ENCODE measurements at places on chromosomes 7 and 10.
A peak's percentile ranks its signal among the peaks of the same experiment; 100 is the strongest.

- DNase-seq, result no peak
These were observed 100.7 kb upstream of the CSTF2T start for GRCh38 chr10:51800121-51800520.

DNA sequence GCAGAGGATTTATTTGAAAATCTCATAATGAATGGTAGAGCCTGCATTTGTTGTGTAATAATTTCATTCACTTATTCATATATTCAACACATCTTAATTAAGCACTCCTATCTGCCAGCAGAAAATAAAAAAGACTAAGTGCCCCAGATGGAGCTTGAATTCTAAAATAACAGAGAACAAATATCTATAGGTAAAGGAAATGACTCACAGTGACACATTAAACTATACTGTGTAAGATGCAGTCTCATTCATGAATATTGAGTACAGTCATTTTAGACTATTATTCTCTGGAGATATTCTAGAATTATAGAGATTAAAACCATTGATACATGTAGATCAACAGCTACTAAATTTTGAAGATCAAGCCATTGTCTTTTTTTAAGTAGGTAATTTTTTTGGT lies 72.1 kb downstream of the PTPRZ1 start:
- DNase-seq, result no peak

- no peak for DNase-seq
These were observed 3.3 kb downstream of the FRMPD2 start for GRCh38 chr10:48271047-48271730.

GRCh38 chr10:63633677-63634487 lies 112.7 kb downstream of the REEP3 start:
- DNase-seq, result no peak

- peak; percentile 7 for DNase-seq
These were observed 94.5 kb downstream of the INPP5A start for GRCh38 chr10:132632091-132632561.

DNA sequence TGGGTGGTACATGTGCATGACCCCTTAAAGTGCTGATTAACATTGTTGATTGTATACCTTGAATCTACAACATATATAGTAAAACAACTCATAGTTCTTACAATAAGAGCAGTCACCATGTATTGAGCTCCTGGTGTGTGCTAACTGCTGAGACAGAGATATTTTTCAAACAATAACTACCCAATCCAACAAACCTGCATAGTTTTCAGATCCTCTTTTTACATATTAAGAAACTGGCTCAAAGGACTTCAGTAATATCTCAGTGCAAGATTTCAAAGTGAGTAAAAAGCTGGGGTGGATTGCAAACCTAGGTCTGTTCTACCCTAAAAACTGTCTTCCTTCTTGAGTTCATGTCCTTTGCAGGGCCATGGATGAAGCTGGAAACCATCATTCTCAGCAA lies 272.2 kb downstream of the SNX13 start:
- DNase-seq, result no peak

- no peak for DNase-seq
These were observed 2.3 kb upstream of the CUZD1 start for GRCh38 chr10:122847782-122848604.

- no peak for DNase-seq
These were observed 34.3 kb downstream of the SRPK2 start for GRCh38 chr7:105354383-105354782.

DNA sequence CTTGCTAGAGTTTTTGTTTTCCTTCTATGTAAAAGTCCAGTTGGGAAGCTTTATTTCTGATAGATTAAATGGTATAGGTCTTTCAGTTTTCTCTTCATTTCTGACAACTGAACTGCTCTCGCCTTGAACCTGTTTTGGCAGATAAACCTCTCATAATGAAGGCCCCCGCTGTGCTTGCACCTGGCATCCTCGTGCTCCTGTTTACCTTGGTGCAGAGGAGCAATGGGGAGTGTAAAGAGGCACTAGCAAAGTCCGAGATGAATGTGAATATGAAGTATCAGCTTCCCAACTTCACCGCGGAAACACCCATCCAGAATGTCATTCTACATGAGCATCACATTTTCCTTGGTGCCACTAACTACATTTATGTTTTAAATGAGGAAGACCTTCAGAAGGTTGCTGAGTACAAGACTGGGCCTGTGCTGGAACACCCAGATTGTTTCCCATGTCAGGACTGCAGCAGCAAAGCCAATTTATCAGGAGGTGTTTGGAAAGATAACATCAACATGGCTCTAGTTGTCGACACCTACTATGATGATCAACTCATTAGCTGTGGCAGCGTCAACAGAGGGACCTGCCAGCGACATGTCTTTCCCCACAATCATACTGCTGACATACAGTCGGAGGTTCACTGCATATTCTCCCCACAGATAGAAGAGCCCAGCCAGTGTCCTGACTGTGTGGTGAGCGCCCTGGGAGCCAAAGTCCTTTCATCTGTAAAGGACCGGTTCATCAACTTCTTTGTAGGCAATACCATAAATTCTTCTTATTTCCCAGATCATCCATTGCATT lies 27.1 kb downstream of the MET start:
- DNase-seq, result no peak

- DNase-seq, result no peak
These were observed 157.0 kb upstream of the SVIL start for GRCh38 chr10:29791773-29792172.

GRCh38 chr10:118966850-118967125 lies 62.7 kb upstream of the NANOS1 start:
- DNase-seq, result no peak

GRCh38 chr7:1693991-1694524 lies 24.0 kb downstream of the ELFN1 start:
- no peak for DNase-seq

GRCh38 chr7:117069379-117069778 lies 116.1 kb downstream of the ST7 start:
- no peak for DNase-seq

DNA sequence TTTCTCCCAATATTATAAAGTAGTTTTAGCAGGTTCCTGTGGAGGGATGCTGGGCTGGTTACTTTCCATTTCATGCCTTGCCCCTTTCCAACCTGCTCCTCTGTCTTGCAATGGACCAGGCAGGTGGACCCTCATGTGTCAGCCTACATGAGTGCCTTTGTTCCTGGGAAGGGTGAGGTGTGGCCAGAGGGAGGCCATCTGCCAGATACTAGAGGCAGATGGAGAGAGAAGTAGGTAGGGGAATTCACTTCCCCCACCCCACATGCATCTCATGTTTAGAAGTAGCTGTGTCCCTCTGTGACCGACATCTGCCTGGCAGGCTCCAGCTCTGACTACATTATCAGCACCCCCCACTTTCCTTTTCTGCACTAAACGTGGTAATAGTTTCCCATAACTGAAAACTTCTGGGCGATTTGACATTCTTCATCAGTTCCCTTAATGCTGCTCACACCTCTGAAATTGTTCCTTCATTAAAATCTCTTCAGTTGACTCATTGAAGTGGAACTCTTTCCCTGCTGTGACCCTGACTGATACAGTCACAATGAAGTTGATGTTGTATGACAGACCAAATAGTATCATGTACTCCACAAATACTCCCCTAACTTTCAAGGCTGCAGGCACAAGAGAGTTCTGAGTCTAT lies 396.3 kb upstream of the FZD8 start:
- no peak for DNase-seq

GRCh38 chr7:68015978-68016532 lies 1019.4 kb downstream of the TYW1 start:
- DNase-seq, result no peak

DNA sequence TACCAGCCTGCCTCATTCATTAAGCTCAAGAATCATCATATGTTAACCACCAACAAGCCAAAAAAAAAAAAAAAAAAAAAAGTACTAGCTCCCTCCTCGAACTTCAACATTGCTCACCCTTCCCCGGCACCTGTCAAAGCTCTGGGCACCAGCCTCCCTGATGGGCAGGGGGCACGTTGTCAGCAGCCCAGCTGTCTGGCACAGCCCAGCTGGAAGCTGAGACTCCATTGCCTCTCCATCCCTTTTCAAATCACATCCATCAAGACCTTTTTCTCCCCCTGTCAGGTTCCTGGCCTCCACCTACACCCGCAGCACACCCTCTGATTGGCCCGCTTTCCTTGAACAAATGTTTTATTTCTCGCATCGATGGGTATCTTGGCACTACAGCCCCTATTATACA lies 913.3 kb upstream of the AUTS2 start:
- no peak for DNase-seq

DNA sequence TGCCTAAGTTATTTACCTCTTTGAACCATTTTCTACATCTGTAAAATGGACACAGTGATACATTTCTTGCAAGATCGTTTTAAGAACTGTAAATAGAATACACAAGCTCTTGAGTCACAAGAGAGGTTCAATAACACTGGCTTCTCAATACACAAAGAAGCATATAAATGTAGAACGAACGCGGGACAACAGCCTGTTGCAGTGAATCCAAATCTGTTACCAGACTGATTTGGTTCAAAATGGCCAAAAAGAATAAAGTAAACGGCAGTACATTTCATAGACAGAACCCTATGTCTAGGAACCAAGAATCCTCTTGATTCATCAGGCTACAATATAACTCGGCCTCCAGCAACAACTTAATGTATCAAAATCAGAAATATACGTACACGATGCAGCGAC lies 701 bp downstream of the MTPAP start:
- DNase-seq, result no peak

- no peak for DNase-seq
These were observed 30.9 kb upstream of the LMTK2 start for GRCh38 chr7:98075801-98076200.

GRCh38 chr7:134907000-134907399 lies 79.3 kb upstream of the AGBL3 start:
- DNase-seq, result no peak

DNA sequence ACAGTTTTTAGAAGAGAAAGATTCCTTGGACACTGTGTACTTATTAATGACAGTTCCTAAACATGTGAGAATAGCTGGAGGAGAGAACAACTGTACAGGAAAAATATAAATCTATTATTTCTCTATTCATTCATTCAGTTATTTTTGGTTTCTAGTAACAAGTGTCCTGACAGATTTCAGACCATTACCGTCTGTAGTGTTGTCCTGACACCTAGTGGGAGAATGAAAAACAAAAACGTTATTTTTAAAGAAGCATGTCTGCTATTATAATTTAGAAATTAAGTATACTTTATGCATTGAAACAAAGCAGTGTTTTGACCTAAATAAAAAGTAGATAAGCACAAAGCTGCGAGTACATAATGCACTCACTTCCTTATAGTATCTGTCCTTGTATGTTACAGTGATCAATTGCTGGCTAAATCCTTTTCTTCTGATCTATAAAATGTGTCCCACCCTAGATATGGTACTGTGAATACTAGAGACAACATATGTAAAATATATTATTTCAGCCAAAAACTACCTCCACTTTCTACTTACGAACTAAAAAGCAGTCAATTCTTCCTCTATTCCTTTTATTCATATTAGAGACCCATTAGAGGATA lies 575.6 kb downstream of the ARL4A start:
- no peak for DNase-seq

- DNase-seq, result no peak
These were observed 11.8 kb downstream of the NT5C3A start for GRCh38 chr7:33050535-33051318.

DNA sequence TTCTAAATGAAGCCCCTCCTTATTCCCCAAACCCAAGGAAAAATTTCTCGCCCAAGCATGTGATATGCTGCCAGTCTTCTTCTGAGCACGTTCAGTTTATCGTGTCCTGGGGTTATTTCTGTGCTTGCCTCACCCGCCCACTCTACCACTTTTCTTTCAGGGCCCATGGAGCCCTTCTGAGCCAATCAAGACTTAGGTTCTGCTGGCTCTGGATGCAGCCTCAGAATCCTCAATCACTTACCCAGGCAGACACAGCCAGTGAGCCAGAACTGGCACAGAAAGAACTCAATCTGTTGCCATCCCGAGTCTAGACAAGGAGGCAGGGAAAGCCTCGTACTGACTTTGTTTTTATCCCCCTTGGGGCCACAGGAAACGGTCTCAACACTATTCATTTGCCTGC lies 34.2 kb upstream of the C10orf90 start:
- no peak for DNase-seq

GRCh38 chr10:62610649-62611229 lies 193.8 kb upstream of the ADO start:
- peak; percentile 76 for DNase-seq

DNA sequence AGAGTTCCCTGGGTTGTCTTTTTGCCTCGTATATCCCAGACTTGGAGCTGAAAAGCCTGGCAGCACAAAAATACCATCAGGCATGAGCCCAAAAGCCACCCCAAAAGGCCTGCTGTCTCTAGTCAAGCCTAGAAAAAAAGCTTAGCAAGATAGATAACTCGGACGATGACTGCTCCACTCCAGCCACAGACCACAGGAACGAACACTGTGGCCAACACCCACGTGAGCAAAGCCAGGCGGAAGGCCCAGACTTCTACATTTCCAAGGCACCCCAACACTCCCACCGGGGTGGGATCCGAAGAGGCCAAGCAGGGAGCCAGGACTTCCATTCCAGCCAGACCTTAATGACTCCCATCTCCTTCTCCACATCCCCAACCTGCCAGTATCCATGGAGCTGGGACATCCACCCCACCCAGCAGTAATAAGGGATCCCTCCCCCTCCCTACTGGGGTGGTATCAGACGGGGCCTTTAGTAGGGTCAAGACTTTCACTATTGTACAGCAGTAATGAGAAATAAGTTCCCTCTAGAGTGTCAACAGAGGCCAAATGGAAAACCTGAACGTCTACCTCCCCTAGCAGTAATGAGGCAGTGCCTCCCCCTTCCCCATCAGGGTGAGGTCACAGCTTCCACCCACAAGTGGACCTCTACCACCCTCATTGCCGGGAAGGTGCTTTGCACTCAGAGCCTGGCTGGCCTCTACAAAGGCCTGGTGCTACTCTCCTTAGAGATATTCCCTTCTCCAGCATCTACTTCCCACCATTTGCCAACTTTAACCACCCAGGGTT lies 23.0 kb downstream of the PRLHR start:
- no peak for DNase-seq

GRCh38 chr7:104328296-104328969 lies at the start of gene LHFPL3:
TSS of gene LHFPL3 (plus strand) at chr7:104328603.
- DNase-seq, result no peak

DNA sequence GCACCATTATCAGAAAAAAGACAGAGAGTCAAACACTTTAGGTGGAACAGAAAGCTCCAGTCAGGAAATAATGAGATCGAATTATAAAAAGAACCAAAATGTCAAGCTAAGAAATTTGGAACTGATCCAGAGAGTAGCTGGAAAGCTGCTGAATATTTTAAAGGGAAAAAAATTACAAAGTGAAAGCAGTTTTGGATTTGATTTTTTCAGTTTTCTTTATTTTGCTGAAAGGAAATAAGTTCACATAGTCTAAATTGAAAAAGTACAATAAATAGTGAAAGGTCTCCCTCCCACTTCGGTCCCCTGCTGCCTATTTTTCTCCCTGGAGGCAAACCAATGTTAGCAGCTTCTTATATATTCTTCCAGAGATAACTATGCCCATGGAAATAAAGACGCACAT lies 11.3 kb upstream of the TOMM7 start:
- DNase-seq, result no peak

All from activated CD8-positive, alpha-beta memory T cell treated with anti-CD3 and anti-CD28 coated beads, Interleukin-2, amount 50 U/mL, for 4 hours (primary cell).